Adrenal gland (tissue), 19 donors: ENCODE measurements at places on chromosomes 2 and 18.
A peak's percentile ranks its signal among the peaks of the same experiment; 100 is the strongest.

DNA sequence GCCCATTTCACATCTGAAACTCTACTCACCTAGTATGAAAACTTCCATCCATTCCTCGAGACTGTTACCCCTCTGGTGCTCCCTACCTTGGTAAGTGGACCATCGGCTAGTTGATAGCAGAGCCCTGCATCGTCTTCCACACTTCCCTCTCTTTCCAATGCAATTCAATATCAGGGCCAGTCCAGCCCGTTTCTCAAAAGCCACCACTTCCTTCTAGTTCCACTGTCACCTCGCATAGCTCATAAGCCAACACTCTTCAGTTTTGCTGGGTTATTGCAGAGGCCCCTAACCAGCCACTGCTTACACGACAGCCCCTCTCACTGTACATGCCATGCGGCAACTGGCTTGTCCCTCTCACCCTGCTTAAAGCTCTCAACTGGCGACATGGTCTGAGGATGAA, 10.2 kb upstream of the ZNF407 start:
- no peak for DNase-seq

GRCh38 chr2:197216361-197216979, 94.1 kb downstream of the ANKRD44 start:
- DNase-seq, result no peak

DNA sequence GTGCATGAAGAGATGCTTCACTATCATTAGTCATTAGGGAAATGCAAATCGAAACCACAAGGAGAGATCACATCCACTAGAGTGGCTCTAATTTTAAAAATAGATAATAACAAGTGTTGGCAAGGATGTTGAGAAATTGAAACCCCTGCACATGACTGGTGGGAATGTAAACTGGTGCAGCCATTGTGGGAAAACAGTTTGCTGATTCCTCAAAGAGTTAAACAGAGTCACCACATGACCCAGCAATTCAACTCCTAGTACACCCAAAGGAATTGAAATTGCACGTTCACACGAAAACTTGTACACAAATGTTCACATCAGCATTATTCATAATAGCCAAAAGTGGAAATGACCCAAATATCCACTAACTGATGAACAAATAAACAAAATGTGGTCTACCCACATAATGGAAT, 179.5 kb downstream of the BCL2 start:
- DNase-seq, result no peak

DNA sequence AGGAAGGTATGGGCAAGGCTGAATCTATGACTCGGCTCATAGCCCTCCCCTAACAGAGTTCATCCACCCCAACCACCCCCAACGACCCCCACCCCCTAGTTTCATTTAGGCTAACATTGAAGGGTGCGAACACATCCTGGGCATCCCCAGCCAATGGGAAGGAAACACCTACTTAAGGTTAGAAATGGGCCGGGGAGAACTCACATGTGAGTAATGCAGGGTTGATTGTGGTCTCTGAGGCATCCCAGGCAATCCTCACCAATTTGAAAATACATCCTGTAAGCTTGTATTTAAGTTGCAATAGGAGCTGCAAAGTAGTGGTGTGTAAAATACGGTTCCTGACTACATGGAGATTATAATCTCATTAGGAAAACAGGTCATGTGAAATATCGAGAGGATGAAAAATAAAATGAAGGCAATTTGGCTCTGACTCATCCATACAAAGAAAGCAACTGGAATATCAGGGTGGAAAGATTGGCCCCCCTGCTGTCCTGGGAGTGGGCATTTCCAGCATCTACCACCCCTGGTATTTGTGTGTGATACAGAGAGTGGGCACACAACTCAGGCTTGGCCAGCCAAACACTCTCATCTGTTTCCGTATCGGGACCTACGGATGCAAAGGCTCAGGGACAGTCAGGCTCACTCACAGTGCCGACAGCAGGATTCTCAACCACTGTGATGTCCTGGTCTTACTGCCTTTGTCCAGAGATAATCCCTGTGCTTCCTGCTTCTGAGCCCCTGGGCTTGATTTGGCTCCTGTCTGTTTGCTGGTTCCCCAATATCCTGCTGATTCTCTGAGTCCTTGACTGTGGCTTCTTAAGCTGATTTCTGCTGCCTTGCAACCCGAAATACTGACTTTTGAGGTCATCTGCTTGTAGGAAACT, 90.0 kb upstream of the NCKAP5 start:
- no peak for DNase-seq

DNA sequence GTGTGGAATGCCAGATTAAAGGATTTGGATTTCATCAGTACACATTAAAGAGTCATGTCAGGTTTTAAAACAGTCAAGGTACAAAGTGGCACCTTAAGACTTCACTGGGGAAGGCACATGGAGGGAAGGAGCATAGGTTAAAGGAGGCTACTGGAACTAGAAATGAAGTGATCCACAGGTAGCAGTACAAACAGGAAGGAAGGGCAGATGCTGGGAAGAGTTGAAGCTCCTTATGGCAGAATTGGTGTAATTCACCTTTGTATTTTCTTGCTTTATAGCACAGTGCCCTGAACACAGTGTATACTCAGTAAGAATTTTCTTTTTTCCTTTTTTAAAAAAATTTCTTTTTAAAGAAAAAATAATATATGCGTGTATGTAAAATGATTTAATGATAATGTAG, 177.1 kb downstream of the BABAM2 start:
- DNase-seq, result no peak

- no peak for DNase-seq
Measured at GRCh38 chr2:34738691-34739090, 1139.6 kb upstream of the FAM98A start.

DNA sequence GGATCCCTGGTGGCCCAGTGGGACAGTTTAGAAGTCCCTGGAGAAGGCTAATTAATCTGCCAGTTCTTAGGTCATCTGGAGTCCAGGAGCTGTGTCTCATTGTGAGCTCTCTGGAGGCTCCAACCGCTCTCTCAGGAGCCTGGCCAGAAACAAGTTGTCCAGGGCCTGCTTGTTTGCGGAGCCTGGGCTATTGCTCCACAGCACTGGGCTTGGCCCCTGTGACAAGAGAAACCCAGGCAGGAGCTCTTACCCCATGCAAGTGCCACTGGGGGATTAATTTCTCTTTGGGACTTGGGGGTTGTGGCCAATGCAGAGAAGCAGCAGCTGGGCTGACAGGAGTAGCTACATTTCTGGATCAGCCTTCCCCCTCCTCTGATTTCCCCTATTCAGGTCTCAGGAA, 24.5 kb upstream of the TNP1 start:
- no peak for DNase-seq

DNA sequence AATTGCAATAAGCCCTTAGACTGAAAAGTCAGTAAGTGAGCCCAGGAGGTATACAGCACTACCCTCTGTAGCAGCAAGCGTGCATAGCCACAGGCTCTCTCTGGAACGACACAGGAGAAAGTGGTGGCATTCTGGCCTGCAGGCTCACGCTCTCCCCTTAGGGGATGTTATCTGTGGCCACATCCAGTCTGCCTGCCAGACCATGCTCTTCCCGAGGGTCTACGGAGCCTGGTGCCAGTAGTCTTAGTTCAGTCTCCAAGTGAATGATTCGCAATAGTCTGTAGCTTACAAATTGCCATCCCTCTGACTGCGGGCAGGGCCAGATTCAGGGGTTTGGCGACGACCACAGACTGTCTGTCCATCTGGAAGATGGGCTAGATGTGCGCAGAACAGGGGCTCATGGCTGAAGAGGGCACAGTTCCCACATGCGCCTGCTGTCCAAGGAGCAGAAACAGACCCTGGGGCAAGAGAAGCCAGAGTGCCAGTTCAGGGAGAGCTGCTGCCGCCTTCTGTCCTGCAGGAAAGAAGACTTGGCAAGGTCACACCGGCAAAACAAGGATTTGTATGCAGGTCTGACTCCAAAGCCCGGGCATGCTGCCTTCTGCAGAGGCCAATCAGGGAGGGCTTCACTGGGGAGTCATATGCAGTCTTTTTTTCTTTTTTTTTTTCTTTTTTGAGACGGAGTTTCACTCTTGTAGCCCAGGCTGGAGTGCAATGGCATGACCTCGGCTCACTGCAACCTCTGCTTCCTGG, 3.5 kb upstream of the KLF11 start:
- peak; percentile 90 for DNase-seq

DNA sequence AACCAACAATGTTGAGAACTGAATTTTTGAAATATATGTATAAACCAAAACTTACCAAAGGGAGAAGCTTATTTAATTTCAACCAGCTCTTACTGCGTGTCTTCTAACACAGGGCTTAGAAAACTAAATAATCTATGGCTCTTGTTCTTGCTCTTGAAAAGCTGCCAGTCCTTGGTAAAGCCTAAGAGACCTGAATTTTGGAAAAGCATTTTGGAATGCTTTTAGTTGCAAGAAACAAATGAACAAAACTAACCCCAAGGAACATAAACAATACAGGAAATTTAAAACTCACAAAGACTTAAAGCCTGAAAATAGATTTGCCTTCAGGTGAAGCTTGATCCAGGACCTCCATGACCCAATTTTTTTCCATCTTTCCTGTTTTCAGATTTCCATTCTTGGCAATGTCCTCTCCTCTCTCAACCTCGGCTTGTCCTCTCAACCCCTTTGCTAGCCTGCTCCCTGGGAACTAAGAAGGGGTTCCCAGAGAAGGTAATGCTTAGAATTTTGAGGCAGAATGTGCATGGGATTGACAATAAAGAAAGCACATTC, 169.8 kb upstream of the NCK2 start:
- no peak for DNase-seq

DNA sequence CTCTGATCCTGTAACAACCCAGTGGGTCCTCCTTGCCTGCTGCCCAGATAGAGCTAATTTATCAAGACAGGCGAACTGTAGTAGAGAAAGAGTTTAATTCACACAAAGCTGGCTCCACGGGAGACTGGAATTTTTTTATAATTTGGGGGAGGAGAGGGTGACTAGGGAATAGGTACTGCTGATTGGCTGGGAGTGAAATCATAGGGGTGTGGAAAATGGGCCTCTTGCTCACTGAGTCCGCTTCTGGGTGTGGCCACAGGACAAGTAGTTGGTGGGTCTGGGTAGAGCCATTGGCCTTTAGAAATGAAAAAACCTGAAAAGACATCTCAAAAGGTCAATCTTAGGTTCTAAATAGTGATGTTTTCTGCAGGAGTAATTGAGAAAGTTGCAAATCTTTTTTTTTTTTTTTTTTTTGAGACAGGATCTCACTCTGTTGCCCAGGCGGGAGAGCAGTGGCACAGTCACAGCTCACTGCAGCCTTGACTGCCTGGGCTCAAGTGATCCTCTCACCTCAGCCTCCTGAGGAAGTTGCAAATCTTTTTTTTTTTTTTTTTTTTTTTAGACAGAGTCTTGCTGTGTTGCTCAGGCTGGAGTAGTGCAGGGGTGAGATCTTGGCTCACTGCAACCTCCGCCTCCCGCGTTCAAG, 14.4 kb upstream of the UGGT1 start:
- no peak for DNase-seq

DNA sequence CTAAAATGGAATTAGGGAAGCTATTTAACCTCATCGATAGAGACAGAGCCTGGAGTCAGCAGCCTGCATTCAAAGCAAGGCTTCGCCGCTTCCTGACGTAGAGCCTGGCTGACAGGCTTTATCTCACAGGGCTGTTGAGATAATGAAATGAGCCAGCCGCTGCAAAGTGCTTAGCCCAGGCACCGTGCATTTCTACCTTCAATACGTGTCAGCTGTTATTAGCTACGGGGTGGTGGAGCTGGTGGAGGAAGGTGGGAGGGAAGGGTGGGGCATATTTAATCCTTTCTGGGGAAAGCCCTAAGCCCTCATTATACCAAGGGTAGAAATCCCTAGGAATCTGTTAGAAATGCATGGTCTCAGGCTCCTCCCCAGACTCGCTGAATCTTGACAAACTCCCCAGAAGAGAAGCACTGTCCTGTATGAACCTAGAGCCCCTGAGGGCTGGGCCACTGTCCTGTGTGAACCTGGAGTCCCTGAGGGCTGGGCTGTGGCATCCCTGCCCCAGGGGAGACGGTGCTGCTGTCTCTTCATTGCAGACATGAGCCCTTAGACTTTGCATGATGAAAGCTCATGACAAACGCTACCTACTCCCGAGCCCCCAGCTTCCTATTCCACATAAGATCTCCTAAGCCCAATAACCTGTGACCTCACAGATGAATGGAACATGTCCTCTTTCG, 72.4 kb downstream of the ALPK2 start:
- no peak for DNase-seq

GRCh38 chr2:133841900-133842299, 273.6 kb upstream of the NCKAP5 start:
- no peak for DNase-seq

GRCh38 chr18:79747156-79747845, 50.4 kb upstream of the KCNG2 start:
- no peak for DNase-seq

- DNase-seq, result peak; percentile 17
Measured at GRCh38 chr2:231223458-231223976, 25.1 kb downstream of the ARMC9 start.

DNA sequence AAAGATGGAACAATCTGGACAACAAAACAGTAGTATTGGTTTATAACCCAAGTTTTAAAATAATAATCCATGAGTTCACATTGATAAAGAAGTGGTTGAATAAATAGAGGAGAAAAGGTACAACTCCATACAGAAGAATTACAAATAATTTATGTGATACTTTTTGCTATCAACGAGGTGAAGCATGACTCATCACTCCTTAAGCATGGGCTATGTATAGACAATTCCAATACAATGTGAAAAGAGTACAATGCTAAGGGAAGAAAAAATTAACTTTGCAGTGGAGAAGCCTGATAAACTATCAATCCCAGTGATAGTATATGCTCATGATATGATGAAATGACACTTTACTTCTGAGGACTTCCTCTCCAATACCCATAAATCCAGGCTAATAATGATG, 312.9 kb downstream of the GULP1 start:
- DNase-seq, result no peak

GRCh38 chr2:119283873-119284331, 60.3 kb downstream of the STEAP3 start:
- peak; percentile 65 for DNase-seq

DNA sequence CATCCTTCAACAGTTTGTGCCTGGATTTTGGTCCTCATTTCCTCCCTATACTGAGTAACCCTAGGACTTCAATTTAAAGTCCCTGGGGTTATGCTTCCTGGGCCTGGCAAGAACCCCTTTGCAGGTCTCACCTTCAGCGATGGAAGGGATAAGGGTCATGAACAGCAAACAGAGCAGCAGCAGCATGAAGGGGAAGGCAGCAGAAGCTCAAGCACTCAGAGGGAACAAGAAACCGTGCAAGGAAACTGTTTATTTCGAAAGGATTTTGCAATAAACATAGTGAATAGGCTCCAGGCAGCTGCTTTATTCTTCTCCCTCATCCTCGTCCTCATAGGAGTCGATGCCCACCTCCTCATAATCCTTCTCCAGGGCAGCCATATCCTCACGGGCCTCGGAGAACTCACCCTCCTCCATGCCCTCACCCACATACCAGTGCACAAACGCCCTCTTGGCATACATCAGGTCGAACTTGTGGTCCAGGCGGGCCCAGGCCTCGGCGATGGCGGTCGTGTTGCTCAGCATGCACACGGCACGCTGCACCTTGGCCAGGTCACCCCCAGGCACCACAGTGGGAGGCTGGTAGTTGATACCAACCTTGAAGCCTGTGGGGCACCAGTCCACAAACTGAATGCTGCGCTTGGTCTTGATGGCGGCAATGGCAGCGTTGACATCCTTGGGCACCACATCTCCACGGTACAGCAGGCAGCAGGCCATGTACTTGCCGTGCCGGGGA, 2.8 kb upstream of the TUBA4B start:
- no peak for DNase-seq
